Suppressor macrophage treated with lipopolysaccharide for 1 hour (primary cell): ENCODE measurements at places on chromosomes 5 and 9.

DNA sequence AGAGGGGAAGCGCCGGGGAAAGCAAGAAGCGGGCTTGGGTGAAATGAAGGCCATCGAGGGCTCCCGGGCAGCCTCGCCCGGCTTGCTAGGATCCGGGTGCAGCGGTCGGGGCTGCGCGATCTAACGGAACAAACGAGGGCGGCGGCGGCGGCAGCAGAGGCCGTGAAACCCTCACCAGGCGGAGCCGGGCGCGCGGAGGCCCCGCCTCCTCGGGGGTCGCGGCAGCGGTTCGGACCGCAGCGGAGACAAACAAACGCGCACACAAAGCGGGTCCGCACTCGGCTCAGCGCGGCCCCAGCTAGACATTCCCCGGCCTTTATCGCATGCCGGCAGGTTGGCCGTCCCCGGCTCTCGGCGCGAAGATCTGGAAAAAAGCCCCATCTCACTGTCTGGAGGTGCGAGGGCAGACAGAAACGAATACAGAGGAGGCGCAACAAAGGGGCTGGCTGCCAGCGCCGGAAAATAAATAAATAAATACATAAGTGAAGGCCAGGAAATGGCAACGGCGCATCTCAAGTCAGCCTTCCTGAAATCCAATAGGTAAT, 10.5 kb upstream of the TRIM36 start:
- DNase-seq = peak; percentile 48

GRCh38 chr5:124998520-124998919, 252.1 kb upstream of the ZNF608 start:
- DNase-seq = no peak

DNA sequence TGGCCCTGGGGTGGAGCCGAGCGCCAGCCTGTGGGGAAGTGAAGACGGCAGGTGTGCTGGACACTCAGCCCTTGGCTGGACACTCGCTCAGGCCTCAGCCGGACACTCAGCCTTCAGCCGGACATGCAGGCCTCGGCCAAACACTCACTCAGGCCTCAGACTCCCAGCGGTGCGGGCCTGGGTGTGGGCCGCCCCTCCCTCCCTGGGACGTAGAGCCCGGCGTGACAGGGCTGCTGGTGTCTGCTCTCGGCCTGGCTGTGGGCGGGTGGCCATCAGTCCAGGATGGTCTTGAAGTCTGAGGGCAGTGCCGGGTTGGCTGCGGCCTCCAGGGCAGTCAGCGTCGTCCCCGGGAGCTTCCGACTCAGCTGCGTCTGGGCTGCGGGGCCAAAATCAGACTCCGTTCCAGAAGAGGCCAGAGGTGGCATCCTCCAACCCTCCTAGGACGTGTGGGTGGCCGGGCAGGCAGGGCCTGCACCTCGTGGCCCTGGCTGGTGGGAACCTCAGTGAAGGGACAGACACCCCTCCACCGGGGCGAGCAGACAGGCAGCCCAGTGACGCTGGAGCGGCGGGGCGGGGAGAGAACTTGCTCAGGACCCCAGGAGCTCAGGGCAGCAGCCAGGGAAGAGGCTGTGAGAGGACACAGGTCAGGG, 28.4 kb downstream of the SLC6A18 start:
- no peak for DNase-seq

GRCh38 chr9:70261131-70261870, 2.5 kb downstream of the SMC5 start:
- no peak for DNase-seq

GRCh38 chr5:12003680-12004079, 99.4 kb upstream of the CTNND2 start:
- DNase-seq = no peak

DNA sequence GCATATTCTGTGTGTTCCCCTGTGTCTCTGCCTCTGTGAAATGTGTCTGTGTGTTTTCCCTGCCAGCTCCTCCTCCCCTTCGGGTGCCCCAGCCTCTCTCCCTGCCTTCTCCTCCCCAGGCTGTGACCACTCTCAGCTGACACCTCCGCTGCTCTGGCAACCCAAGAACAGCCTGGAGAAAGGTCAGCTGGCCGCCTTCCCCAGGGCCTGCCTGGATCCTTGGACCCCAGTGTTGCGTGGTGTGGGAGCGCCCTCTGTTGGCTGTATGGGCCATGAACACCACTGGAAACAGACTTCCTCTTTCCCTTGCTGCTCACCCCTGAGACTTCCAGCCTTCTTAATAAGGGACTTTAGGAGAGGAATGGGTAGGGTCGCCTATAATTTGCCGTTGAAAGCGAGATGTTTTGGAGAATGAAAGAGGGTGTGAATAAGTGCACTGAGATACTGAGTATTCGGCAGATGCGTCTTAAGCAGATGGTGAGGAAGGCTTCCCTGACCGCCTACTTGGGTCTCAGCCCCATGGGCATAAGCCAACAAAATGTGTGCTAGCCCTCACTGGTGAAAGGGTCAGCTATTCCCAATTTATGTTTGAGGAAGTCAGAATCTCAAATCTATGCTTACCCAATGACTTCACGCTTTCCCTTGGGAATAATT, 114.9 kb upstream of the TRIM32 start:
- peak; percentile 69 for DNase-seq

- peak; percentile 51 for DNase-seq
Observed at GRCh38 chr5:170442391-170442790, 53.2 kb upstream of the KCNMB1 start.

GRCh38 chr9:33752130-33752637, 43.2 kb upstream of the PRSS3 start:
- DNase-seq = no peak

DNA sequence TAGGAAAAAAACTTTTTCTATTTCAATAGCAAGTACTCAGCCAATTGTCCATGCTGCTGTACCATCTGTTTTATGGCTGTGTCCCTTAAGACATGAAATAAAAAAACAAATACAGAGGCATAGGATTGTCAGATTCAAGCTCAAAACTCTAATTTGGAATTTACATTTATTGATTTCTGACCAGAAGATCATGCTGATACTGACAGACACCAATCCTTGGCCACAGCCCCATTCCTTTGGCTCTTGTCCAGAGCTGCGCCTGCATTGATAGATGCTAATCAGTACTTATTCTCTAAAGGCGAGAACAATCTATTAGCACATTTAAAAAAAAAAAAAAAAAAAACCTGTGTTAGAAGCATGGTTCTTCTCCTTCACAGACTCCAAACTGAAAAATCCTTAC, 384.6 kb downstream of the TMEM232 start:
- DNase-seq = no peak

GRCh38 chr9:98806394-98807035, 955 bp upstream of the GALNT12 start:
- no peak for DNase-seq

- no peak for DNase-seq
Observed at GRCh38 chr5:4995014-4995413, 145.1 kb upstream of the ADAMTS16 start.

DNA sequence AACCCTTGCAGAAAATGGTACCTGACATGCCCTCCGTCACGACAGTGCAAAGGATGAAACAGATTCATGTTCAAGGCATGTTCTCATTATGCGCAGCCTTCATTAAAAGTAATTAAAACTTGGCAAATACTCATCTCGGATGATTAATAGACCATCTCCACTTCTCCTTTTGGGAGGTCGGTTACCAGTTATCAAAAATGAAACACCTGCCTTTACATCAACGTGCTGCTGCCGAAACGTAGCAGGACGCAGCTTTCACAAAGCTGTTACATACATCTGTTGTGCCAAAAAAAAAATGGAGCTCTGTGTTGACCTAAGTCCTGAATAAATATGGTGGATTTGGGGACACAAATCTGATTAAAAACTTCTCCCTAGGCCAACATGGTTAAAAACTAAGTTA, 75.7 kb downstream of the PTCH1 start:
- DNase-seq = no peak
